ENCODE measurements at places on chromosomes 6 and 20.

GRCh38 chr6:169583886-169584541, 117.8 kb downstream of the WDR27 start:
- no peak for DNase-seq

- peak; percentile 90 for DNase-seq
Observed at GRCh38 chr20:25525867-25526266, 59.5 kb downstream of the NINL start.

- DNase-seq = no peak
Observed at GRCh38 chr20:32960222-32960518, 44.1 kb downstream of the SUN5 start.

- no peak for DNase-seq
Observed at GRCh38 chr6:160775792-160776580, 73.9 kb downstream of the PLG start.

- DNase-seq = no peak
Observed at GRCh38 chr20:16945619-16946018, 197.5 kb downstream of the OTOR start.

GRCh38 chr6:117352466-117353081, 73.2 kb downstream of the ROS1 start:
- no peak for DNase-seq
